ENCODE measurements at places on chromosomes 16 and 17.
A peak's percentile ranks its signal among the peaks of the same experiment; 100 is the strongest.

GRCh38 chr16:287298-287811 is 4.4 kb downstream of the PDIA2 start:
- peak; percentile 34 for DNase-seq

GRCh38 chr17:3585826-3586225 is 23.4 kb downstream of the TRPV1 start:
- no peak for DNase-seq

DNA sequence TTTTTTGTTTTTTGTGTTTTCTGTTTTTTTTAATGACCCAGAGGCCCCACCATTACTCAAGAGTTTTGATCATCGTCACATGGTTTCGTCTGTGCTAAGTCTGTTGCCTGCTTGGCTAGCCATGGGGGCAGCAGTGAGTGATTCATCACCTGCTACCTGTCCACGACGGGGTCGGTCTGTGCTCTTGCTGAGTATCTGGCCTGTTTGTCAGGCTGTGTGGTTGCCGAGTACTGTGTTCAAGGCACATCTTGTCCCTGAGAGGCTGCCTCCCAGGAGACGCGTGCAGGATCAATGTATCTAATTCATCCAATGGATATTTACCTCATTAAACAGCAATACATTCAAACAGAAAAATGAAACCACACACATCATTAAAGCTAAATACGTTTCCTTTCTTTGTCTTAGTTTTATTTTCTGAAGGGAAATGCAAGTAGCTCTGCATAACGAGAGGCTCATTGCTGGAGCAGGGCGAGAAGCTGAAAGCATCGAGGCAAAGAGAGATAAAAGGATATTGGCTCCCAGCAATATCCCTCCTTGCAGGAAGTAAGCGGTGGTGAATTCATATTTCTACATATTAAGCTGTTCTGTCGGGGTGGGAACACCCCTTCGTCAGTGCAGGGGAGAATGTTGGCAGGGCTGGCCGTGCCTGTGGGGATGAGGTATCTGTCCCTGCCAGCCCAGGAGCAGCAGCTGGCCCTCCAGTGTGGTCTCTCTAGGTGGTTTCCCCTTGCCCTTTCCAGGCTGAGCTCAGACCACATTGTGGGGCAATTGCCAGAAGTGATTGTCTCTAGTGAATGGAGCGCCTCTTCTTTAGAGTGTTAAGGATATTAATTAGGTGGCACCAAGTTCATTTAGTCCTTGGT is 166.2 kb upstream of the ASIC2 start:
- no peak for DNase-seq

- no peak for DNase-seq
Measured at GRCh38 chr17:33811004-33811760, 443.9 kb upstream of the CCL2 start.

DNA sequence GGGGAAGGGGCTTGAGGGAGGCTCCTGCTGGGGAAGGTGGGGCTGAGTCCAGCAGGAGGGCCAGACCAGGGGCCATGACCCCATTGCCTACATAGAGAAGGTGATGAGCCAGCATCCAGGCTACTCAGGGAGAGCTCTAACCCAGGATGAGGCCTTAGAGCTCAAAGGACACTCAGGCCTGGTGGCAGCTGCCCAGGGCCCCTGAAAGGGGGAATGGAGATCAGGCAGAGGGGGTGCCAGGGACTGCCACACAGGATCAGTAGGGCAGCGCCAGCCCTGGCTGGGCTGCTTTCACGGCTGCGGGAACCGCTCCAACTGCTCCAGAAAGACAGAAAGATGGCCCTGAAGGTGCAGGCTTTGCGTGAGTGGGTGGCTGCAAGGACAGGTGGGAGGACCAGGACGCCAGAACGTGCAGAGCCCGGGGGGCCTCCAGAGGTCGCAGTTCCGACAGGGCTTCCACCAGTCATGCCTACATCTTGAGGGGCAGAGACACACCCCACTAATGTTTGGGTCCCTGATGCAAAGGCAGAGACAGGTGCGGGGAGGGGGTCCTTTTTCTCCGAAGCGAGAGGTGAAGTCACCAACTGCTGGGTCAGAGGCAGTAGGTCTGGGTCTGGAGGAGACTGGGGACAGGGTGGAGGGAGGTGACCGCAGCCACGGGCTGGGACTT is 882 bp upstream of the ATP6V0C start:
- no peak for DNase-seq

- no peak for DNase-seq
Measured at GRCh38 chr16:65119435-65119834, 2.4 kb downstream of the CDH11 start.

GRCh38 chr17:56571456-56571855 is 22.0 kb upstream of the NOG start:
- DNase-seq, result no peak

GRCh38 chr17:80055597-80055996 is 19.2 kb downstream of the CCDC40 start:
- no peak for DNase-seq

DNA sequence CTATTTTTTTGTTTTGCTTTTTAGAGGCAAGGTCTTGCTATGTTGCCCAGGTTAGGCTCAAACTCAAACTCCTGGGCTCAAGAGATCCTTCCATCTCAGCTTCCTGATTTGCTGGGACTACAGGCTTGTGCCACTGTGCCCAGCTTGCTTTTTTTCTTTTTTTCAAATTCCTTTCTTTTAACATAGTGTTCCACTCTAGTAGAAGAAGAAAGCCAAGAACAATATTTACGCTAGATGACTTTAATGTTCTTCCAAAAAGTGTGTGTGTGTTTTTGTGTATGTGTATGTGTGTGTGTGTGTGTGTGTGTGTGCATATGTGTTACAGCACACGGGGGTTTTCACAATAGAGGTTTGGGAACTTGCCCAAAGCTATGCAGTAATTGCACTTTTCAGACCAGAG is 10.7 kb upstream of the UMOD start:
- DNase-seq, result no peak

DNA sequence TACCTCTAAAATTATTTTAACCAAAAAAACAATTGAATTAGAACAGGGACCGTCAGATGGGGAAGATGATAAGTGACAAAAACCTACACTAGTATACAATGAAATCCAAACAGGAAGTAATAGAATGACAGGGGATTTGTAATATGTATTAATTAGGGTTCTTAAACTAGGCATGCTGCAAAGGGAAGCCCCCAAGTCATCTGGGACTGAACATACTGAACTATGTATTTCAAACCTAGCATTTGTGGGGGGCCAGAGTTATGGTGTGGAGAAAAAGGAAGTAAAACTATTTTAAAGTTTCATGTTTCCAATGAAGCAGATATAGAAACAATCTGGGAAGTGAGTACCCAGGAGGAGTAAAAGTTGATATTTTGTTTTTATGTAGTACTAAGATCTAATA is 133.2 kb upstream of the HS3ST3A1 start:
- DNase-seq, result no peak

DNA sequence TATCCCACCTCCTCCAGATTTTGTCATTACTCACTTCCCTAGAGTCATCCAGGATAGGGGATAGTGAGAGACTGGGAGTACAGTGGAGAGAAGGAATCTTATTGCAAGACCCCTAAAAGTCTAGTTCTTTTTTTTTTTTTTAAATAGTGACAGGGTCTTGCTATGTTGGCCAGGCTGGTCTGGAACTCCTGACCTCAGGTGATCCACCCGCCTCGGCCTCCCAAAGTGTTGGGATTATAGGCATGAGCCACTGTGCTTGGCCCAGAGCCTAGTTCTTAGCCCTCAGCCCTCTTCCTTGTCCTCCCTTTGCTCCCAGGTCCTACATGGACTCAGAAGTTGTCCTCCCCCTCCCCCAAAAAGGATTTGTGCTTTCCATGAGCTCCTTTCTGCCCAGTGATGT is 2.7 kb upstream of the CHRNB1 start:
- DNase-seq, result no peak

- no peak for DNase-seq
Measured at GRCh38 chr16:8548166-8548565, 42.1 kb downstream of the TMEM114 start.

GRCh38 chr17:39643271-39643670 is 6.3 kb downstream of the STARD3 start:
- no peak for DNase-seq

DNA sequence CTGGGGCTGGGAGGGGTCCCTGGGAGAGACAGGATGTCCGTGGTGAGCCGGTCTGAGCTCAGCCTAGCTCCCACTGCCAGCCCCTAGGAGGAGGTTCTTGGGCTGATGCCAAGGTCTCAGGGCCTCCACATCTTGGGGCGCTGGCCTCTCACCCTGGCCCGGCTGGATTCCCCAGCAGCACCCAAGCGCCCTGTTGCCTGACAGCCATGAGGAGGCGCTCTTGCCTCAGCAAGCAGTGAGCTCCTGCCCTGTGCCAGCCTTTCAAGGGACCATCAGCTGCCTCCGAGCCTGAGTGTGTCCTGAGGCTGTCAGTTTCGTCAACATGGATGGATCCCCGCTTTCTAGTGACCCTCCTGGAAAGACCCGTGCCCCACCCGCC is 234.9 kb upstream of the CIBAR2 start:
- DNase-seq, result no peak

DNA sequence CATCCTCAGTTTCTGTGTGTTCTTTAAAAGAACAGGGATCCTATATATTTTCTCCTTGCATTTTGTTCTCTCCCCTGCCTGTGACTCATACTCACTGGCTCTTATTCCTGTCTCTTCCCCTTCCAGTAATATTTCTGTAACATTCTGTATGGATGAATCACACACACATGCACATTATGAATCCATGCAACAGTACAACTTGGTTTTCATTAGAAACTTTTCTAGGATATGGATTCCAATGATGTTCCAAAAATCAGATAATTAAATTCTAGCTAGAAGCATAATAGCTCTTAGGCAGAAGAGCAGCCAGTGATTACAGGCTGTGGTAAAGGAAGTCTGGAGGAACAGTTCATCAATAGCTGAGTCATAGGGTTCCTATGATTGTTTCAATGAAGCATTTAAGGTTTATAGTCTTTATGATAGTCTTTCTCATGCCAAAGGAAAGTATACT is 119.6 kb upstream of the PMFBP1 start:
- DNase-seq, result no peak

GRCh38 chr16:2933701-2934100 is 22.0 kb downstream of the FLYWCH1 start:
- no peak for DNase-seq

DNA sequence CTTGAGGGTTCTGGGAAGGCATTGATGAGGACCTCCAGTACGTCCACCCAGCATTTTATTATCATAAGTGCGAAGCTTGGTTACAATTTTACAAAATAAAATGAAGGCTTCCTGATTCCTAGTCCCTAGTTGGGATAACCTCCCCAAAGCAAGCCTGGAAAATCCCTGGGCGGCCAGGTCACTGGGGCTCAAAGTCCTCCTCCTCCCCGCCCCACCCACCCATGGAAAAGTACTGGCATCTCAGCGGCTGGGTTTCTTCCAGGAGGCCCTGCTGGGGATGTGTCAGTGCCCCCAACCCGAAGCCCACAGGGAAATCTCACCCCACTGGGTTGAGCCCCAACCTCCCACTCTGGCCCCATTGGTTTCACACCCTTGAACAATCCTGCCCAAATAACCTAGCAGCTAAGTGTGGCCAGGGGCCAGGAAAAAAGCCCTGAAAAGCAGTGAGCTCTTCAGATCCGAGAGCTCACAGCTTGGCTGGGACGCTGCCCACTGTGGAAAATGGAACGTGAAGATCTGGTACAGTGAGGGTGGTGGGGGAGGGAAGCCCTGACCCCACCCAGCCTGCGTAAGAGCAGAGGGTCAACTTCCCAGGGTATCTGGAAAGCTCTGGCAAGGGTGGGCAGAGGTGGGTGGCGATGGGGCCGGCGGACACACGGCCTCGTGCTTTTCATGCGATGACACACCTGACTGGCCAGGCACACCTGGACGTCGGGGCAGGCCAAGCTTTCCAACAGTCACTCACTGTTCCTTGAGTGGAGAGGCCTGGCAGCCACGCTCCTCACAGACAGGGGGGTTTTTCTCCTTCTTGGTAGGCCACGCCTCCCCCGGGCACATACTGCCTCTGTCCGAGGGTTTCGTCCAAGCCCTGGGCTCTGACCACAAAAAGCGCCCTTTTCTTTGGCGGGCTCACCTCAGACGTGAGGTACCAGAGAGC is 324.5 kb downstream of the SOX9 start:
- no peak for DNase-seq

GRCh38 chr17:80615376-80615775 is 70.7 kb downstream of the RPTOR start:
- DNase-seq, result no peak

GRCh38 chr17:50839591-50840310 is 4.4 kb downstream of the WFIKKN2 start:
- DNase-seq, result no peak

GRCh38 chr17:386141-386876 is 33.7 kb upstream of the RPH3AL start:
- DNase-seq, result no peak

DNA sequence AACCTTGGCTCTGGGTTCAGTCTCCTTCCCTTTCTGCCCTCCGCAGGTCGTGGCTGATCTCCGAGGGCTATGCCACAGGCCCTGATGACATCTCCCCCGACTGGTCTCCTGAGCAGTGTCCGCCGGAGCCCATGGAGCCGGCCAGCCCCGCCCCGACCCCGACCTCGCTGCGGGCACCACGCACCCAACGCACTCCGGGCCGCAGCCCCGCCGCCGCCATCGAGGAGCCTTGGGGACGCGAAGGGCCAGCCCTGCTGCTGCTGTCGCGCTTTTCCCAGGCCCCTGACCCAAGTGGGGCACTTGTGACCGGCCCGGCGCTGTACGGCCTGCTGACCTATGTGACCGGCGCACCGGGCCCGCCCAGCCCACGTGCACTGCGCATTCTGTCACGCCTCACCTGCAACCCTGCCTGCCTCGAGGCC is 5.1 kb downstream of the ARMC5 start:
- no peak for DNase-seq

DNA sequence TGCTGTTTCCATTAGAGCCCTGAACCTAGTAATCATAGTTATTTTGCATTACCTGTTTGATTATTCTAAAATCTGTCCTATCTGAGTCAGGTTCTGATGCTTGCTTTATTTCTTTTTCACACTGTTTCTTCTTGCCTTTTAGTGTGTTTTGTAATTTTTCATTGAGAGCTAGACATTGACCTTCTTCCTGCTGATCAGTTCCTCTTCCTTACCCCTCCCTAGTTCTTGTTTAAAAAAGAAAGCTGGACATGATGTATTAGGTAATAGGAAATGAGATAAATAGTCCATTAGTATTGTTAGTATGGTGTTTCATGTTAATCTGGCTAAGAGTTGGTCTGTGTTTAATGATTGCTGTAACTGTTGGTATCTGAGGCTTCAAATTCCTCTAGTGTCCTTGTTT is 13.4 kb downstream of the WWP2 start:
- DNase-seq, result no peak
